Muscle of back (tissue), 13 donors: ENCODE measurements at places on chromosomes 1 and 21. TPM values are rescaled to one million over a fixed set of nuclear protein-coding genes. Genes with fewer than 3 reads are reported as not detected.

DNA sequence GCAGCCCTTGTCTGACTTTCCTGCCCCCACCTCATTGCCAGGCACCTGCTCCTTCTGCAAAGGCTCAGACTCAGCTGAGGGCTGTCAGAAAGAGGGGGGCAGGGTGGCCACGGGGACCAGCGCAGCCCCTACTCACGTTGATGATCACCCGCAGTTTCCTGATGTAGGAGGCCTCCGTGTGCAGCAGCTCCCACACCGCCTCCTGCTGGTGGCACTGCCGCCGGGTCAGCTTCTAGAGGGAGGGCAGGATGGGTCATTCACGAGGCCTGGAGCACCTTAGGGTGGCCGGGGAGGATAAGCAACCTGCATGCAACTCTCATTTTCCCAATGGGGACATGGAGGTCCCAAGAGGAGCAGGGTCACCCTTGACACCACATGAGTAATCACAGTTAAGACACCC lies 6.4 kb upstream of the TNFRSF25 start:
- DNase-seq: no peak

- DNase-seq: no peak
Measured at GRCh38 chr1:30329802-30330557, 393.4 kb downstream of the MATN1 start.

- DNase-seq: no peak
Measured at GRCh38 chr1:117150316-117150715, 28.8 kb upstream of the TRIM45 start.

DNA sequence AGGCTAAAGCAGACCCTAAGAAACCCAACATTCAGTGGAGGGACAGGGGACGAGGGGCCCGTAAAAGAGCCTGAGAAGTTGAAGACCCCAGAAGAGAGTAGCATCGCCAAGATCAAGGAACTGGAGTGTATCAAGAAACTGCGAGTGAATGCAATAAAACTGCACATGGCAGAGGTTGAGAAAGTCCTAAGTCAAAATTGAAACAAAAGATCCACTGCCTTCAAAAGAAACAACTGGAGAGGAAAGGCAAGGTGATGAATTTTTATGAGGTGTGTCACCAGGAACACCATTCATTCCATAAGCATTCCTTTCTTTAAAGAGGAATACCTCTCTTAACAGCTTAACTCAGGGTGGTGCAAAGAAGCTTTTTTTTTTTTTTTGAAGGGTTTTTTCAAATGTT lies 38.3 kb upstream of the ADORA3 start:
- DNase-seq: no peak

DNA sequence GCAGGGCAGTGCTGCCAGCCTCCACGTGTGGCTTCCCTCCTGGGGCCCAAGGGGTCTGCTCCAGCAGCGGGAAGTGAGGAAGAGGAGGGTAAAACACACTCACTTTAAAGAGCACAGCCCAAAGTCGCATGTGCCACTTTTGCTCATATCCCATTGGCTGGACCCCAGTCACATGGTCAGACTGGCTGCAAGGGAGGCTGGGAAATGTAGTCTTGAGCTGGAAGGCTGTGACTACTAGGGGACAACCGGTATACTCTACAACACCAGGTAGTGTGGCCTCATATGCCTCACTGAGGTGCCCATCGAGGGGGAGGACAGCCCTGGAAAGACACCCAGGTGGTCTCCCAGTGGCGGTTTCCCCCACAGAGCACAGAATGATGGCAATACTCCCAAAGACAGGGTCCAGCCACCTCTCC lies 45.2 kb downstream of the CAMK2N1 start:
- peak; percentile 29 for DNase-seq

DNA sequence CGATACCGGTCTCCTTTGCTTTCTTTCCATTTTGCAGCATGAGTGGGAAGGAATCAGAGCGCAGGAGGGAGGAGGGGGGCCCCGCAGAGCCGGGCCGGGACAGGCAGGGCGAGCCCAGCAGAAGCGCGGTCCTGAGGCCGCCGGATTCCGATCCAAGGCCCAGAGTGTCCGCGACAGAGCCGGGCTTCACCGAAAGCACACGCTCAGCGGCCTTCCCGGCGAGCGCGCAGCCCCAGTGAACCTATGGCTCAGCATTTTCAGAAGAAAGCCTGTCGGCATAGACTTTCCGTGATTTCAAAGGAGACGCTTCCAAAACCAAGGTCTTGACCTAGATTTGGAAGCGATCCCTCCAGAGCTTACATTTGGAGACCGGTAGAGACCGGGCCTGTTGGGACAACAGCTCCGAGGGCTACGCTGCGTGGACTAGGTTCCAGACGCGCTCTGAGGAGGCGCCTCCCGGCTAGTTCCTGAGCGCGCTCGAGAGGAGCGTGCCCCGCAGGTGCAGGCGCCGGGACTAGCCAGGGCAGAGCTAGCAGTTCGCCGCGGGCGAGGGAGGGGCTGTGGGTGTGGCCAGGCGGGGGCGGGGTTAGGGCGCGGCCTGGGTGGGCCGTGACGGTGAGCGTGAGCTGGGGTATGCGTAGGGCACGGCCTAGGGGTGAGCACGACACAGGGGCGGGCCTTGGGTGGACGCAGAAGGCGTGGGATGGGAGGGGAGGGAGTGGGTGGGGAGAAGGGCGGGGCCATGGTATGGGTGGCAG lies 27.8 kb upstream of the PRSS38 start:
- DNase-seq: peak; percentile 85

DNA sequence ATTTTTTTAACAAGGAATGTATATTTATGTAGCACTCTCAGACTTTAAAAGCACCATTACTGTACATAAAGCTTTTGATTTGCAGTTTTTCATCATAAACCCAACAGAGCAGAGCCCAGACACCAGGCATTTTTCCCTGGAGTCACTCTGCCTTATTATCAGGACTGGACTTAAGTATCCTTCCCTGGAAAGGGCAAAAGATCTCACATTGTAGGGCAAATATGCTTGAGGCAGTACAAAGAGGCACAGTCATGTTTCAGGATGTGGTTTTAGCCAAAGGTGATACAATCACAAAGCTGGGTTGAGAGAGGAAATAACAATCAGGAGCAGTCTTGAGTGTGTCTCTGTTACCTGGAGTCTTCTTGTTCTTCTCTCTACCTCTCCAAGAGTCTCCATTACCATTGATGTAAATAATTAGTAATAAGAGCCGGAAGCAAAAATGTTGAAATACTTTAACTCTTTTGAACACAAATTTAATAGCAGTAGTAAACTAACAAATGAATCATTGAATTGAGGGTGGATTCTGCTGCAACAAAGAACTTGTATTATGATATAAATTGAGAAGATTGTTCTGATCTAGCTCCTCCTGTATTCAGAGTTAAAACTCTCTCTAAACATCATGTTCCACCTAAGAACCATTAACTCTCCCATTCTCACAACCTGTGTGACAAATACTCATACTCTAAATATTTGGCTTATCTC lies 160.5 kb downstream of the LTN1 start:
- no peak for DNase-seq

DNA sequence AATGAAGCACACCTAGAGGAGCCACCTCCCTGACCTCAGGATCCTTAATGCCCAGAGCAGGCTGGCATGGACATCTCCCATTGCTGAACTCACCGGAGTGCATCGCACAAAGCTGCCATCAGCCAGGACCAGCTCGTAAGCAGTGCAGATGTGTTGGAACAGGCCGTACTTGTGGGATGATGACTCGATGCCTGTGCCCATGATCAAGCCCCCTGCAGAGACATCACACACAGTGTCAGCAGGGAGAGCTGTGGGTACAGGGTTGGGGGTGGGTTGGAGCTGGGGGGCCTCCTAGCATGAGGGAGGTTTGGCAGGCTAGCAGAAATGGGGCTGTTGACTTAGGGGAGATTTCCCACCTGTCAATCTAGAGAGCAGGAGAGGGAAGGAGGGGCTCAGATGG lies 12.0 kb downstream of the DHCR24 start:
- DNase-seq: no peak

Gene EXTL1
- 2.6 TPM for polyA plus RNA-seq

Gene SLC6A9
- polyA plus RNA-seq: 3.2 TPM

Gene SLC1A7
- 0.35 TPM for polyA plus RNA-seq

Gene PLD5
- 1.1 TPM for polyA plus RNA-seq
